AG09319 (cell line): ENCODE measurements at places on chromosomes 1 and 21.

GRCh38 chr1:17027403-17027802, 15.7 kb upstream of the ATP13A2 start:
- peak; percentile 57 for DNase-seq

DNA sequence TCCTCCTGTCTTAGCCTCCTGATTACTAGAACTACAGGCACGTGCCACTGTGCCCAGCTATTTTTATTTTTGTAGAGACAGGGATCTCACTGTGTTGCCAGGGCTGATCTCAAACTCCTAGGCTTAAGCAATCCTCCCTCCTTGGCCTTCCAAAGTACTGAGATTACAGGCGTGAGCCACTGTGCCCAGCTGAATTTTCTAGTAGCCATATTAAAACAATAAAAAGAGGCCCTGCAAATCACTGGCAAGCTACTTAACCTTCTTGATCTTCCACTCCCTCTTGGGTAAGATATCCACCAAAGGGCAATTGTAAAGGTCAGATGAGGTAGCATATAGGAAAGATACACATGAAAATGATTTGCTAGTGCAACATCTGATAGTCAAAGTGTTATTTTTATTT, 65.6 kb upstream of the SRSF10 start:
- peak; percentile 30 for DNase-seq

DNA sequence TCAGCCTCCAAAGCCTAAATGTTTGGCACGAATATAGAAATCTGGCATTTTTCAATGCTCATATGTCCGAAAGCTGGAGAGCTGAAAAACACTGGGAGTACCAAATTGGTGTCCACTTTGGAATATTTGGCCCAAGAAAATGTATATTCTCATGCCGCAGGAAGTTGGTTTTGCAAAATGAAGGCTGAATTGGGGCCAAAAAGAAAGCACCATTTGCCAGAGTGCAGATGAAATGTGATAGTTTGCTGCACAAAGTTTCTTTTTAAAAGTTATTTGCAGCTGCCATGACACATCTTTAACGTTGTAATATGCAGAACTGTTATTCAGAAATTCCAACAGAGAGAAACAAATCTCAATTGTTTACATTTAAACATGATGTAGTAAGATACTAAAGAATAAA, 124.2 kb upstream of the LYPLAL1 start:
- no peak for DNase-seq

DNA sequence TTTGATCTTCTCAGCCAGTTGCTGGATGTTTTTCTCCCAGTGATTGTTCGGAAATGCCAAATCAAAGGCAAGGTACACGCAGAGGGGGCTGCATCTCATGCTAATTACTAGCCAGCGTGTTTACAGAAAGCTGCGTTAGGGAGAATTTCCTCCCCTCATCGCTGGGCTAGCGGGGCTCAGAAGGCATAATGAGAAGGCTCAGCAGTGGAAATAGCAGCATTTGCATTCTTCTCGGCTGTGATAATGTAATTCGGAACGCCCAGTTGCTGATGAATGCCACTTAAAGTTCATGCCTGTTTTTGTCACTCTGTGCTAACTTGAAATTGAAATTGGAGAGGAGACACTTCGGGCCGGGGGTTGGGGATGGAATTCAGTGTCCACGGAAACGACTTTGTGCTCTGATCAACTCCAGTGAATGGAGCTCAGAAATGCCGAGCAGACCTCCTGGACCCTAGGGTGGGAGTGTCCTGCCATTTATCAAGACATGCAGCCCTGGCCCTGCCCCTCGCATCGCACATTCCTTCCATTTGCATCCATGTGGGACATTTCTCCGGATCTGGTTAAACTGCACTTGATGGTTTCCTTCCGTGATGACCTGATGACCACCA, 313.4 kb upstream of the C1orf174 start:
- DNase-seq: no peak

GRCh38 chr1:171220581-171221054, 27.7 kb upstream of the FMO1 start:
- DNase-seq: no peak
